ENCODE measurements at places on chromosomes 3 and 15.

DNA sequence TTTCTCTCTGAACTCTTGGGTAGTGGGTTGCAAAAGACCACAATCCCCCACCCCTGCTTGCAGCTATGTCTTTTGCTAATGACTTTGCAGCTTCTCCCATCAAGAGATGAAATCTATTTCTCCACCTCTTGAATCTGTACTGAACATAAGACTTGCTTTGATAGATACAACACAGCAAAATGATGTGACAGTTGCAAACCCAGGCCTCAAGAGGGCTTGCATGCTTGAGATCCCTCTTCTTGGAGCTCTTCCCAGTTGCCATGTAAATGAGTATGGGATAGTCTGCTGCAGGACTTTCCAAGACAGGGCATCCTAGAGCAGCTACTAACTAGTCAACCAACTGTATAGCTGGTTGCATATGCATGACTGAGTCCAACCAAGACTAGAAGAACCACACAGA is 783.6 kb downstream of the PDCD6IP start:
- no peak for DNase-seq

DNA sequence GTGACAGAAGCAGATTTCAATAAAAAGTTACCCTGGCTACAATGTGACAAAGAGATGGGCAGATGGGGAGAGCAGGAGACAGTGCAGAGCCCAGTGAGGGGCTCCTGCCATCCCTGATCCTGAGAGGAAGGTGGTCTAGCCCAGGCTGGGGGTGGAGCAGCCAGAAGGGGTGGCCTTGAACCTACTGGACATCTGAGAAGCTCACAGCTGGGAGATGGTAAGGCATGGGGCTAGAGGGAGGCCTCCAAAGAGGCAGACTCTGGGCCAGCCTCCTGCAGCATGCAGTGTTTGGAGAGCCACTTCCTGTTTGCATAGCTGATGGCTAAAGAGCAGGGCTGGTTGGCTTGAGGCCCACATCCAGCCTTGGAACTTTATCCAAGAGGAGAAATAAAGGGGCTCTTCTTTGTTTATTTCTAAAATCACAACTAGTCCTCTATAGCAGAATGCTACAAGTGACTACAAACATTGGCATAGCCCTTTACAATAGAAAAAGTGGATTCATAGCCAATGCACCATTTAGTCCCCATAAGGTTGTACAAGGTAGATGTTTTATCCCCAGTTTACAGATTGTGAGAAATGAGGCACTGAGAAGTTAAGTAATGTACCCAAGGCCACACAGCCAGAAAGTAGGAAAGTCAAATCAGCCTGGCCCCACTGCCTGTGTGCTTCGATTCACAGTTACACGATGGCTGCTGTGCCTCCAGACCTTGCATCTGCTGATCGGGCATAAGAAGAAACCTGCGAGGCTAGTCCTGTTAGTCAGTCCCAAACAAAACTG is 4.6 kb downstream of the EFCC1 start:
- no peak for DNase-seq

DNA sequence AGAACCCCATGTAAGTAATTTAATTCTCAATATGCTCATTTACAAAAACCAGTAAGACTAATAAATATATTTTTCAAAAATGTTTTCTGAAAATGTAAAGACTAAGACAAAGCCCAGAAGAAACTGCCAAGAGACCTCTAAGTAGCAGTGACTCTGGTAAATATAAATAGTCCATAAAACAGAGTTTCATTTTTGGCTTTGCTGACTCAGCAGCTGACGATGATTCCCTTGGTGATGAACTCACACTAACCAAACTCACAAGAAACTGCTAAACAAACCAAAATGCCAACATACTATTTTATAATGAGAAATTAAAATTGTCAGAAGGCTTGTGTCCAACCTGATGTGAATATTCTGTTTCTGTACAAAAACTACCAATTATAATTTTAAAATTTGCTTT is 31.5 kb upstream of the IMPG2 start:
- no peak for DNase-seq

DNA sequence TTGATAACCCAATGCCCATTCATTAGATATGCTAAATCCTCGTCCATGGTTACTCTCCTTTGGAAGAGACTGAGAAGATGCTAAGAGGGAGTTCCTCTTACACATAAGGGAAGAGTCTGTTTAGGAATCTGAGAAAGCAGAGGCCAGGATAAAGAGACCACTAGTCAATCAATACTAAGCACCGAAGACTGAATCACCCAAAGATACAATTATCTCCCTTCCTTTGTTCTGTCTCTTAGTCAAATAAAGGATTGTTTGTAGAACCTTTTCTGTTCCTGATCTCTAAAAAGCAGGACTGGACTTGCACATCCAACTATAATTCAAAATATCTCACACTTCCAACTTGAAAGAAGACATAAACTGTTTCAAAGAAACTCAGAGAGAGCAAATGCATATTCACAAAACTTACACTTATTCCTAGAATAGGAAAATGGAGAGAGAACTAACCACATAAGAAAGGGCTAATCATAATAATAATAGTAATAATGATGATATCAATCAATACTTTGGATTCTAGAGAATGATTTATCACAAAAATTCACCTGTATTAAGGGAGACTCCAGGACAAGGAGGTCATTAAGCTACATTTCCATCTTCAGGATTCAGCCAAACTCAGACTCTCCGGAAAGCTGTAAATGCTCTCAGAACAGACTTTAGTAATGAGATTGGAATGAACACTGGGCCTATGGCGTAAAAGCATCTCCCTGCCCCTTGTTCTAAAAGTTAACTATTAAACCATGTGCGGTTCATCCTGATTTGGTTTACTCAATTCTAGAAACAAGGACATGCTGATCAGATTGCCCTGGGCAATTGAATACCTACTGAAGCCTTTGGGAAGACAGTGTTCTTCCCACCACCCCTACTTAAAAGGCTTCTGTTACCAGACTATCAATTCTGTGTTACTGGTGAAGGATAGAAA is 401.5 kb downstream of the ZBTB20 start:
- DNase-seq: no peak

DNA sequence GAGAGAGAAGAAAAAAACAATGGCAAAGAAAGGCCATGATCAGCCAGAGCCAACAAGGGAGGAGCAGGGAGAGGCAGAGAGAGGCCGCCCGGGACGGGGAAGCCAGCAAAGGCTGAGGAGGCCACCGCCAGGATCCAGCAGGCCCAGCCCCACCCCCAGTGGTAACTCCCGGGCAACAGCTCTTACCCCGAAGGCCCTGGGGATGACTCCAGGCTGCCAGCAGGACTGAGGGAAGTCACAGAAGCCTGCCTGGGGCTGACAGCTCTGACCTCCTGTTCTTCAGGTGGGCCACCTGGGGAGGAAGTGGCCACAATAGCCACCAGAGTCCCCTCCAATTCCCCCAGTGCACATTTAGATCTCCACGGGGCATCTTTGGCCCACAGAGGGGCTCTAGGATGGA is 184.3 kb upstream of the LINGO1 start:
- no peak for DNase-seq

GRCh38 chr3:177948716-177949425 is 587.4 kb upstream of the KCNMB2 start:
- no peak for DNase-seq

DNA sequence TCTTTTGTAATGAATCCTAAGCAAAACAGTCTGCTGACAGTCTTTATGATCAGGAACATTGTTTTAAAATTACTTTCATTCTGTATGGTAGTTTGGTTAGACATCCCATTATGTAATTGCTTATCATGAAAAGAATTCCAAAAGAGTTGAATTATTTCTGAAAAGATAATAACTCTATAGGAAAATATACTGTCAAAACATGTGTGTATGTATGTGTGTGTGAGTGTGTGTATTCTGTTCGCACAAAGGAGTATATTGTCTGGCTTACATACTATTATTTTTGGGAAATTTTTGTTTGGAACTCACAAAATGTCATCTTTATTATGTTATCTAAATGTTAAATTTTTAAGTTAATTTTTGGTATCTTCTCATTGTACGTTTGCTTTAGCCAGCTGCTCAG is 1075.9 kb downstream of the ZPLD1 start:
- no peak for DNase-seq

DNA sequence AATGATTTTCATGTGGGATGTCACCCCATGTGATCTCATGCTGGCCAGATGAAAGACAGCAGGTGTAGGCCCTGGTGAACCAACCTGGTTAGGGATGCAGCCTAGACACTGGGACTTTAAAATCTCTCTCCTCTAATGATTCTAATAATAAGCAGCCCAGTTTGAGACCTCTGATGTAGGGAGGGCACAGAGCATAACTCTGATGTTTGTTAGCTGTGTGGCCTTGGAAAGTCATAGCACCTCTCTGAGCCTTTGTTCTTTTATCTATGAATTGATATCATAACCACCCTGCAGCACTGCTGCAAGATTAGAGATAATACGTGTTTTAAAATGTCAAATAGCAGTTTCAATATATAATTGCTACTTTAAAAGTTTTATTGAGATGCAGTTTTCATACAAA is 106.0 kb downstream of the RPL22L1 start:
- DNase-seq: no peak

Data from stimulated activated CD4-positive, alpha-beta T cell treated with anti-CD3 and anti-CD28 coated beads, Interleukin-1b, Interleukin-23, amount 100 ng/mL, for 1 hour (primary cell).